ENCODE measurements at places on chromosomes 7 and 10. TPM values are rescaled to one million over a fixed set of nuclear protein-coding genes. Genes with fewer than 3 reads are reported as not detected.

DNA sequence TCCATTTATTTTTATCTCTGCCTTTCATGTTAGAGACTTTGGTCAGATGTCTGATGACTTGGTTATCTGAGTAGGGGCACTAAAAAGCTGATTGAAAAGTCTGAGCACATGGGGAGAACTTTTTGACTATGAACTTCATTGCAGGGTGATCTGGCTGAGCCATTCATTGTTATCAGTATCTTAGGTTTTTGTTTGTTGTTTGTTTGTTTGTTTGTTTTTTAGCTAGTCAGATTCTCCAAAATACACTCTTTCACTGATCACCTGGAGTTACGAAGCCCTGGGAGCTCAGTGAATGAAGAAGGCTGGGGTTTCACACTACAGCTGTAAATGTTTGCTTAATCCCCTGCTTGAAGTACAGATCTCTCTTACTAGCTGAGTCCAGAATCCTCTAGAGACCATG lies 28.6 kb upstream of the DLG5 start:
- no peak for DNase-seq

DNA sequence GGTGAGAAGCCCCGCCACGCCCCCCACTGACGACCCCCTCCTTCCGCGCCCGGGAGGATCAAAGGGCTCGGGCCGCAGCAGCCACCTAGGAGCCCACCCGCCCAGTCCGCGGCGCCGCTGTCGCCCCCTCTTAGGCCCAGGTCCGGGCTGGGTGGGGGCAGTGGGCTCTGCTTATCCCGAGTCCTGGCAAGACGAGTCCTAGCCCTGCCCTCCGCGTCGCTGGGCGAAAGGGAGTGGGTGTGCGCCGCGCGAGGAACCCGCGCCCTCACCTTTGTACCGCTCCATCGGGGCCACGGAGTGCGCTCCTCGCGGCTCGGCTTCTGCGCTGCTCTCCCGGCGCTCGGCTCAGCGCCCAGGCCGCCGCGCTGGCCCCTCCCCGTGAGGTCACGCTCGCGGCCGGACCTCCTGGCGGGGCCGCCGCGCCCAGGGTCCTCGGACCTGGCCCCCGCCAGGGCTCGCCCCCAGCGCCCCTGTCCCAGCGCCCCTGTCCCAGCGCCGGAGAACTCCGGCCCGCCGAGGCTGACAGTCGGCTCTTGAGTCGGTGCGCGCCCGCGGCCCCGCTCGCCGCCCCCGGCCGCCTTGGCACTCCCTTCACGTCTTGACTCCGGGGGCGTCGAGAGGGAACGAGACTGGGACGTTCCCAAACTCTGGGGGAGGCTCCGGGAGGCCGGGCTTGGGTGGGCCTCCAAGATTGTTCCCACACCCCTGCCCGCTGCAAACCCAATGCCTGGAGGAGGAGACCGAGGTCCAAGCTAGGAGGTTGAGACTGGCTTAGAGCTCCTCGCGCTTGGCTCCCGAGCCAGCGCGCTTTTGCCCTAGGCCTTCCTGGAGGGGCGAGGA lies at the start of gene AFAP1L2:
Gene AFAP1L2 (minus strand): TSS at position 332 of the 840 bp plus-strand sequence. CDS start 47 bp downstream, at position 285.
- no peak for DNase-seq

- DNase-seq: no peak
Observed at GRCh38 chr7:80224415-80224814, 89.8 kb downstream of the GNAI1 start.

GRCh38 chr7:55348502-55348901 lies 16.6 kb upstream of the LANCL2 start:
- DNase-seq: no peak

Gene EPHB6
- 19.4 TPM for total RNA-seq

GRCh38 chr10:74437822-74438221 lies 286.8 kb downstream of the ADK start:
- no peak for DNase-seq

GRCh38 chr7:64871761-64872160 lies 31.3 kb upstream of the ZNF273 start:
- peak; percentile 32 for DNase-seq

- DNase-seq: no peak
Observed at GRCh38 chr10:110651044-110651958, 7.2 kb downstream of the RBM20 start.

DNA sequence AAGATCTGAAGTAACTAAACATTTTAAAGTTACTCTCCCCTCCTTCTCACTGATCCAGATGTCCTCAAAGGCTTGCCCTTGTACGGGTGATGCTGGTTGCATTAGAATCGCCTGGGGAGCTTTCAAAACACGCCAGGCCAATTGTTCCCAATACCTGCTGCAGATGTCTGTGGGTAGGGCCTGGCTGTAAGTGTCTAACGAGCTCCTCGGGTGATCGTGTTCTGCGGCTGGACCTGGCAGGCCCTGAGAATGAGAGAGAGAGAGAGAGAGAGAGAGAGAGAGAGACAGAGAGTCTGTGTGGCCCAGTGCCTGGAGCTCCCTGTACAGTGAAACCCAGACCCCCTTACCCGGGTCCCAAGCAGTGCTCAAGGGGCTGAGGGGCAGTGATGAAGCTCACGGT lies 8.4 kb downstream of the COL13A1 start:
- DNase-seq: no peak

DNA sequence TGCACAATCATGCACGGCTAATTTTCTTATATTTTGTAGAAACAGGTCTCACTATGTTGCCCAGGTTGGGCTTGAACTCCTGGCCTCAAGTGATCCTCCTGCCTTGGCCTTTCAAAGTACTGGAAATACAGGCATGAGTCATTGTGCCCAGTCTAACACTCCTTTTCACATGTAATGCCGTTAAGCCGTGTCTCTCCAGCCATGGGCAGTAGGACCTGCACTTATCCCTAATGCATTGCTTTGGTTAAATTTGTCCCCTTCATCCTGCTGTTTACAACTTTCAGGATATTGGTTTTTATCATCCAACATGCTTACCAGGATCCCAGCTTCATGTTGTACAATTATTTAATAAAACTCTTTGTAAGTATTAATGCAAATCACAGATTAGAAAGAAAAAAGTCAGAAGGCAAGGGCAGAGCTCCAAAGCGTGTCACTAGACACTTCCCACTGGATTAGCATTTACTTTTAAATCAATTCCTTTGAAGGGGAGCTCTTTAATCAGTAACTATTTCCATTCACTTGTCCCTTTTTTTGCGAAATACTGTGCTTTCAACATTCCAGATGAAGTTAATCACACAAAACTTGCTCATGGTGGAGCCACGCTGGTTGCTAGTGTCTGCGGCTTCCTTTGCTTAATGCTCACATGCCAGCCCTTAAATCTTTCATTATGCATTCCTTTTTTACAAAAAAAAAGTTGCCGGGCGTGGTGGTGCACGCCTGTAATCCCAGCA lies 256.0 kb upstream of the AUTS2 start:
- DNase-seq: no peak

DNA sequence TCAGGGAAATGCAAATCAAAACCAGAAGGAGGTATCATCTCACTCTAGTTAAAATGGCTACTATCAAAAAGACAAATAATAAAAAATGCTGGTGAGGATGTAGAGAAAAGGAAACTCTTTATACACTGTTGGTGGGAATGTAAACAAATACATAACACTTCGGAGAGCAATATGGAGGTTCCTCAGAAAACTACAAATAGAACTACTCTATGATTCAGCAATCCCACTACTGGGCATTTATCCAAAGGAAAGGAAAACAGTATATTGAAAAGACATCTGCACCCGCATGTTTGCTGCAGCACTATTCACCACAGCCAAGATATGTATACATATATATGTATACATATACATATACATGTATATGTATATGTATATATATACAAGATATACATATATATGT lies 94.2 kb downstream of the C10orf90 start:
- no peak for DNase-seq

DNA sequence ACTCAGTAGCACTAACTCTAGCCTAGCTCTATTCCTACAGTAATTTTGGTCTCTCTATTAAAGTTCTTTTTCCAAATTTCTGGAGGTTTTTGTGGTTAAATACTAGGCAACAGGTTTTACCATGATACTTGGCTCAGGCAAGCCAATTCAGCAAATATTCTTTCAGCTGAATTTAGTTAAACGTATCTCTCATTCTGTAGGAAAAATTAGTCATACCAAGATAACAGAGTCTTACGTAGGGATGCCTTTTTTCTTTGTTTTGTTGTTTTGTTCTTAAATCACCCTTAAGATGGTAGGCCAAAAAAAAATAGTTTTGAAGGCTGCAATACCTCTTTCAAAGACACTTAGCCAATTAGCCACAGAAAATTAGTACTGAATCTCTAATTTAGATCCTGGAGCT lies 180.5 kb downstream of the MAGI2 start:
- no peak for DNase-seq

DNA sequence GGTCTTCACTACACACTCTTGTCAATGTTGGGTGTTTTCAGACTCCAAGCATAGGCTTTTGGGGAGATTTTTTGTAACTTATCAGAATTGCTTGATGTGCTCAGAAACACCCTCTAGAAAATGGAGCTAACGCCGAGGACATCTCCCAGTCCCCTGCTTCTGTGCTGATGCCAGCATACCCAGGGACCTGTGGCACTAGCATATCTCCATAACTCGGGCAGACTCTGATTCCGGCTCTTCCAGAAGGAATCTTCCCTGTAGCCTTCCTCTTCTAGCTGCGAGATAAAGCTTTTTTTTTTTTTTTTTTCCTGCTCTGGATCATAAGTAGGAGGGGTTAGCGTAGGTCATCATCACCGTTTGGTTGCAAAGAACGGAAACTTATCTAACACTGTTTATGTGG lies 434.4 kb downstream of the GALNT17 start:
- DNase-seq: no peak

GRCh38 chr10:86362586-86363183 lies 3.9 kb downstream of the GRID1 start:
- no peak for DNase-seq

- DNase-seq: no peak
Observed at GRCh38 chr10:5764422-5765297, 48.6 kb downstream of the GDI2 start.

- DNase-seq: no peak
Observed at GRCh38 chr10:132209978-132210530, 23.3 kb downstream of the DPYSL4 start.

- no peak for DNase-seq
Observed at GRCh38 chr7:145293228-145293701, 457.4 kb upstream of the TPK1 start.

DNA sequence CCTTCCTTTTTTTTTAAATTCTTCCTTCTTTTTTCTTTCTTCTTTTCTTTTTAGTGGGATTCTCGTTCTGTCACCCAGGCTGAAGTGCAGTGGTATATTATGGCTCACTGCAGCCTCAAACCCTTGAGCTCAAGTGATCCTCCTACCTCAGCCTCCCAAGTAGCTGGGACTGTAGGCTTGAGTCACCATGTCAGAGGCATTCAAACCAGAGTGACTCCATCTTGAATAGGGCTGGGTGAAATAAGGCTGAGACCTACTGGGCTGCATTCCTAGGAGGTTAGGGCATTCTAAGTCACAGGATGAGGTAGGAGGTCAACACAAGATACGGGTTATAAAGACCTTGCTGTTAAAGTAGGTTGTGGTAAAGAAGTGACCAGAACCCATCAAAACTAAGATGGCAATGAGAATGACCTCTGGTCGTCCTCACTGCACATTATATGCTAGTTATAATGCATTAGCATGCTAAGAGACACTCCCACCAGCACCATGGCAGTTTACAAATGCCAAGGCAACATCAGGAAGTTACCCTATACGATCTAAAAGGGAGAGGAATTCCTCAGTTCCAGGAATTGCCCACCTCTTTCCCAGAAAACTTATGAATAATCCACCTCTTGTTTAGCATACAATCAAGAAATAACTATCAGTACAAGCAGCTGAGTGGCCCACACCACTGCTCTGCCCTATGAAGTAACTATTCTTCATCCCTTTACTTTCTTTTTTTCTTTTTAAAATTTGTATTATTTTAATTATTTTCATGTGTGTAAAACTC lies 99.0 kb upstream of the ITGB1 start:
- DNase-seq: no peak

GRCh38 chr7:130913639-130914553 lies 179.9 kb upstream of the KLF14 start:
- DNase-seq: no peak

Gene UBTD1
- total RNA-seq: 26.7 TPM

- no peak for DNase-seq
Observed at GRCh38 chr7:95433952-95434556, 774 bp downstream of the PON2 start.

- no peak for DNase-seq
Observed at GRCh38 chr10:124117511-124117785, 24.1 kb upstream of the CHST15 start.

Gene GIMAP4
- total RNA-seq: 23.5 TPM

Gene WEE2
- total RNA-seq: not detected

DNA sequence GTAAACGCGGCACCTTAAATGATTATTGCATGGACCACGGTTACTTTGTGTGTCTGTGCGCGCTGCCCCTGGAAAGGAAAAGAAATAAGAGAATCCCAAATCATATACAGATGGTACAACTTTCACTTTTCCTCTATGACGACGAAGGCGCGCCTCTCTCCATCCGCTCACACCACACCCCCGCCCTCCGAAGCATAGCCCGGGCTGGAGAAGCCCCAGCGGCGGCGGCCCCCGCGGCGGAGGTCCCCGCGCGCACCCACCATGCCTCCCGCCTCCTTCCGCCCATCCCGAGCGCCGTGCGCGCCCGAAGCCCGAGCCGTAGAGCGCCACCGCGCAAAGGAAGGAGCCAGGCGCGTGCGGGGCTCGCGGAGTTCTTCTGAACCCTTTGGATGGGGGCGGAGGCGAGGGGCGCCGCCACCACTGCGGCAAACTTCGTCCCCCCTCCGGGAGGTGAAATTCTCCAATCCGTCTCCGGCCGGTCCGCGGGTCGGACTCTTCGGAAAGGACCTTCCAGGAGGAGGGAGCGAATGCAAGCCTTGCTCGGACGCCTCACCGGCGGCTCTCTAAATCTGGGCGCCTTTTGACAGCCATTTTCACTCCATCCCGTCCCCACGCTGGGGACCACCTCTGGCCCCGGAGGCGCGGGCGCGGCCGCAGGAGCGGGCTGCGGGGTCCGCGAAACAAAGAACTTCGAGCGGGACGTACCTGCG lies 588 bp downstream of the GLI3 start:
- no peak for DNase-seq

DNA sequence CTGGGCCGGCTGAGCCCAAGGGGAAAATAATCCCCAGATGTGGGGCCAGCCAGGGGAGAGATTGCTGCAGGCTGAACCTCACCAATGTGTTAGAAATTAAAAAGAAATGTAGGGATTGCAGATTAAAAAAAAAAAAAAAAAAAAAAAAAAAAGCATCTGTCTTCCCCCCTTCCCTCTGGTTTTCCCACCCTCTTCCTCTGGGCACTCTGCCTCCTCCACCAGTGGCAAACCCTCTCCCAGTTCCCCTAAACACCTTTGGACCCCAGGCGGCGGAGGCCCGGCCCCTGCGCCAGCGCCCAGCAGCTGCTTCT lies 7.1 kb downstream of the MNX1 start:
- no peak for DNase-seq

Data from right atrium auricular region (tissue), 2 donors.